GM18507 (cell line): ENCODE measurements at places on chromosomes 6 and 20.

GRCh38 chr6:113258771-113259170, 598.4 kb upstream of the MARCKS start:
- no peak for DNase-seq

GRCh38 chr20:44632103-44632752, 19.3 kb downstream of the ADA start:
- no peak for DNase-seq

DNA sequence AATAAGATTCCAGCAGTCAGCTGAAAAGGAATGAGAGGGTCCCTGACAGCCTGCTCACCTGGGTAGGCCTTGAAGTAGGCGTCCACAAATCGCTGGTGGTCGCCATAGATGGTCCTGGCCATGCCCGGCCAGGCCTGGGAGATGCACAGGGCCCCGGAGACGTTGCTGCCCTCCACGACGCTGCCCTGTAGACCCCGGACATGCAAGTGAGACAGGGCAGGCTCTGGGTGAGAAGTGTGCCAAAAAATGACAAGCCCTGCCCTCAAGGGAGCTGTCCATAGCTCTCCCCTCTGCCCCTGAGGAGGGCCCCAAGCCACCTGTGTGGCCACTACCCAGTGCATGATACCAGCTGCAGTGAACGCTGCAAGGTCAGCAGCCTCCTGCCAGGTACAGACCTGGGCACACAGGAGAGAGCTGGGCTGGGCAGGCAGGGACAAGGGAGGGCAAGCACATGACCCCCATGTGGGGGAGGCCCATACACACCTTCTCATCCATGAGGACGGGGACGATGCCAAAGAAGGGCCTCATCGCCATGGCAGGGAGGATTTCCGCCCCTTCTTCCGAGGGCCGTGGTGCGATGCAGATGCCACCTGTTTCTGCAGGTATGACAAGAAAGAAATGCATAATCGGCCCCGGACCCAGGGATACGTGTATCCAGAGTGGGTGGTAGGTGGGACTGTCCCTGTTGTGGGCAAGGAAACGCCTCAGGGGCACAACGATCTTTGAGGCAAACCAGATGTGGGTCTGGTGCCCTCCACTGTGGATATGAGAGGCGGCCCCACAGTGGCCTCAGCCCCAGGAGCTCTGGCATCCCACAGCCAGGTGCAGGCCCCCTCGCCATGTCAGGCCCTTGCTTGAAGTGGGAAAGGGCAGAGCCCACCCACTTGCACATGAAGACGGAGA, 21.2 kb upstream of the APMAP start:
- no peak for DNase-seq

DNA sequence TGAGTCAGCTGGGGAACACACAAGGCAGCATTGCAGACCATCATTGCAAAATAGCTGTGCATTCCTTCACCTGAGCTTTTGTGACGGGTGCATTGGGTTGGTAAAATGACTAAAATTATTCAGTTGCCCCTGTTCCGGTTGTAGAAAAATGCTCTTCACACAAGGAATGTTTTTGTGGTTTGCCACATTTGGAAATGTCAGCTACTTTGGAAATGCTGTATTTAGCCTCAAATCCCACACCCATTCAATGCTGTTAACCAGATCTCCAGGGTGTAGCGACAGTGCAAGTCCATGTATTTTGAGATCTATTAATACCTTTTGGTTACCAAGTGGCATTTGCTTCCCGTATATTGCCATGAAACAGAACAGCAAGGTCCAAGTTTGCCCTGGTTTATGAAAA, 201.2 kb downstream of the FOXA2 start:
- no peak for DNase-seq
